A172 (cell line): ENCODE measurements at places on chromosomes 6 and 20. TPM values are rescaled to one million over a fixed set of nuclear protein-coding genes. Genes with fewer than 3 reads are reported as not detected.

- DNase-seq, result no peak
Observed at GRCh38 chr6:23244300-23244699, 674.9 kb downstream of the HDGFL1 start.

DNA sequence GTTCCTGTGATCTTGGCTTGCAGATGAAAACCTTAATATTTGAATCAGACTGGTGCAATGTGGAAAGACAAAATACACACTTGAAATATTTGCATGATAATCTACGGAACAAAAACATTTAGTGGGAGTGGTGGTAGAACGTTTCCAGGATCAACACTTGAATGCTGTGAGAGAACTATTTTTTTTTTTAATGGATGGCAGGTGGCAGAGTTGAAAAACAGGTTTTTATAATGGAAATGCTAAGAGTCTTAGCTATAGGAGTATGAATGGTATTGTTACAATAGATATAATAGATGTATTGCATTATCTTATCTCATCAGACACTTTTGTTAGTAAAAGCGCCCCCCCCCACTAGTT, 49.2 kb downstream of the CDKAL1 start:
- DNase-seq, result no peak

Gene MCHR2
- 0.14 TPM in 1 of 2 replicates, not detected in the other for total RNA-seq

Gene C20orf202
- not detected in 2 replicates for total RNA-seq

Gene SAMD5
- total RNA-seq, result 1.8 and 2.7 TPM in 2 replicates
